Skin of body (tissue), 3 donors: ENCODE measurements at places on chromosomes 7 and 10. TPM values are rescaled to one million over a fixed set of nuclear protein-coding genes. Genes with fewer than 3 reads are reported as not detected.

The FKBP9 gene
- 194 TPM for total RNA-seq

DNA sequence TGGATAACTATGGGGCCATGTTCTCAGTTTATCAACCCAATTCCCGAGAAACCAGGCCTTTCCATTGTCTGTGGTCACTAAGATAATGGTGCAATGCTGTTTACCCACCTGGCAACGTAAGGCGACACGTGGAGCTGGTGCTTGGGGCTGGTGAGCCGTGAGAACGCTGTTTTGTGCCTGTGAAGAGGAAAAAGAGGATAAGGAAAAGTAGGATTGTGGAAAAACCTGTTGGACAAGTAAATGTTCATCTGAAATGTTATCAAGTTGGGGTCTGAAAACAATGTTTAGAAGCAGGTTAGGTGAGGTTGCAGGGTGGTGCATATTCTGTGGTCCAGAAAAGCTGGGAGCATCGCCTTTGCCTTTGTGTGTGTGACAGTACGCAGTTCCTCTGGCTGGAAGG lies 88.5 kb downstream of the PPP1R17 start:
- DNase-seq: no peak

DNA sequence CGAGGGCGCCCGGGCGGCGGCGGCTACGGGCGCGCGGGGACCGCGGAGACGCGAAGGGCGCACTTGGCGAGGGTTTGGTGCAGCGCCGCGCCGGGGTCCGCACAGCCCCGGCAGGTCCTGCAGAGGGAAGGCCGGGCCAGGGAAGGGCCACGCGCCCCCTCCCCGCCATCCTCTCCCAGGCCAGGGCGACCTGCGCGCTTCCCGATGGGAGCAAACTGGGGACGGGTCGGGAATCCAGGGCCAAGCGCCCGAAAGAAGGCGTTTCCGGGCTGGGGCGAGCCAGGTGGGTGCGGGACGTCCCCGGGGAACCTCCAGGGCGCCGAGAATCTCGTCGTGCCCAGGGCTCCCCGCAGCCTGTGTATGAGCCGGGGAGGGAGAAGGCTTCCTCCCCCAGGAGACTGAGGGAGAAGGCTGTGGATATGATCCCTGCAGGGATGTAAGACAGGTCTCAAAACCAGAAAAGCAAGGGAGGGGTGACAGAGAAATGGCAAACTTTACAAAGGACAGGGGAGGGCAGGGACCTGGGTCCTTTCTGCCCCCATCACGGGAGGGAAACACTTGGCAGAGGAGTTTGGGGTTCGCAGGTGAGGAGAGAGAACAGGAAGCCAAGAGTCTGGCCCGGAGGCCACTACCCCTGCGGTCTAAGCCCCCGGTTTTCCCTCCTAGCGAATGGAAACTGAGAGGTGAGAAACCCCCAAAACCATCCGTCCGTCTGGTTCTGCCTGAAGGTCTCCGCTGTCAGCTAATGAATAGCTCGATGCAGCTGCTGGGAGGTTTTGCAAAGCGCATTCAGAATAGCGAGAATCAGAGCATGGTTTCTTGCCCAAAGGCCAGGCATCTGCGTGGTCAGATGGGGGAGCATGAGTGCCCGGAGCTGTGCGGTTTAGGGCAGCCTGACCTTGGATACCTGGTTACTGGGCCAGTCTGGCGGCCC lies 674 bp downstream of the AMZ1 start:
- DNase-seq: no peak

The PRSS2 gene
- not detected for total RNA-seq

The CCDC186 gene
- total RNA-seq: 56.4 TPM

DNA sequence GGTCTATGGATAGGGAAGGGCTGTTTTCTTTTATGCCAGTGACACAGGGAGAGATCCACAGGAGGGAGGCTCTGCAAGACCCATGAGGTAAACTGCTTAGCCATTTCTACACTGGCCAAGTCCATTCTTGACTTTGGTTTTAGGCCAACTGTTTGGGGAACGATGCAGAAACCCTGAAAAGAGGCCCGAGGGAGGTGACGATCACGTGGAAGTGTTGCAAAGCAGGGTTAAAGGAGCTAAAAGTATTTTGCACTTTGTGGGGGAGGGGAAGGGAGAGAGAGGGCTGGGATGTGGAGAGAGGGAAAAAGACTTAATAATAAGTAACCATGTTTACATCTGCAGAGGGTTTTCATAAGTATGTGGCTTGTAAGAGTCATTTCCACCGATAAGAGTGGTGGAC lies 239.7 kb downstream of the EMX2 start:
- no peak for DNase-seq

DNA sequence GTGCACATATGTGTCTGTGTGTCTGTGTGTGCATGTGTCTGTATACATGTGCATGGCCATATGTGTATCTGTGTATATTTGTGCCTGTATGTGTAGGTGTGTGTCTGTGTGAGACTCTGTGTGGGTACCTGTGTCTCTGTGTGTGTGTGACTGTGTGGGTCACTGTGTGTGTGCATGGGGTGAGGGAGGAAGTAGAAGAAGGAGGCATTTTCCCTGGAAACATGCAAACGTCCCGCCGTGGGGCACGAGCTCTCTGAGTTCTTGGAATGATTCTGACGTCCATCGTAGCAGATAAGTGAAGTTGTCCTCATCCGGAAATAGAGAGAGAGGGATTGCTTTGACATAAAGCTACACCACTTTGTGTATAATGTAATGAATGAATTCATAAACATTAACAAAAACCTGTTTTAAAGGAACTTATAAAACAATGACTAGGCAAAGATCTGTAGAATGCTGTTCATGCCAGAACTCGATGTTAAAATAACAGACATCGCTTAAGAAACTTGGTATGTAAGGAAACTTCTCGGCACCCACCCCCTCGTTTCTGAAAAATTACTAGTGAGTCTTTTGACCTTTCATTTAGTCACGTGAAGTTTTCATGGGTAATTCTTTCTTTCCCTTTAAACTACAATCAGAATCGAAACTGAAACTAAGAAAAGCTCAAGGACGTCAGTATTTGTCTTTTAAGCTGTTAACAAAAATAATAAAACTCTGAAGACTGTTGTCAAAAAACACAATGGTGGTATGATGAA lies 43.6 kb upstream of the KLF6 start:
- DNase-seq: peak; percentile 61

- no peak for DNase-seq
Measured at GRCh38 chr7:15620491-15621185, 58.8 kb upstream of the AGMO start.

The PDE6C gene
- total RNA-seq: not detected

The FZD1 gene
- total RNA-seq: 15.9 TPM

DNA sequence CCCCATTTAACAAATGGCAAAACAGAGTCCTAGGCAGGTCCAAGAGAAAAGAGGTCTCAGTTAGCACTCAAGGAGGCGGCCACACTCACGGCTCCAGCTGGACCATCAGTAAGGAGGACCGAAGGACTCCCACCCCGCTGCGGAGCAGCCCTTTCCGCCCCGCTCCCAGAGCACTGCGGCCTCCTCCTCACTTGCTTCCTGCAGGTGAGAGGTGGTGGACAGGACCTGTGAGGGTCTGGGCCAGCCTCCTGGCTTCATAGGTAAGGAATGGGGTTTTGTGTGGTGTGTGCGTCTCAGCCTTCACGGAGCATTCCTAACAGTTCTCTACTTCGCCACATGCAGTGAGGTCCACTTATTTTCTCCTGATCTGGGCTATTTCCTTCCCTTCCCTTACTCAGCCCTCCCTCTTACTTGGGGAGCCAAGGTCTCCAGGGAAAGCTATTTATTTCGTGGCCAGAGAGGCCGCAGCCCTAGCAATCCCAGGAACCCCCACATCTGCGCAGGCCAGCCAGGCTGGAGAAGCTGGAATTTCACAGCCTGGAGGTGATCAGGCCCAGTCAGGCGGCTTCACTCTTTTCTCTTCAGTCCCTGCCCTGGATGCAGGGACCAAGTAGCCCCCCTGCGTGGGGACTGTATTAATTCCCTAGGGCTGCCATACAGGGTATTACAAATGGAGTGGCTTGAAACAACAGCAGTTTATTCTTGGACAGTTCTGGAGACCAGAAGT lies 45.9 kb downstream of the ZNF783 start:
- DNase-seq: no peak

- DNase-seq: no peak
Measured at GRCh38 chr10:131751827-131752775, 148.7 kb upstream of the PPP2R2D start.

The SLC26A3 gene
- not detected for total RNA-seq

The SLC35G1 gene
- 3.2 TPM for total RNA-seq

The SPDYE16 gene
- total RNA-seq: 0.10 TPM

The WIPF3 gene
- 0.59 TPM for total RNA-seq

GRCh38 chr10:82953331-82953730 lies 1078.3 kb downstream of the NRG3 start:
- DNase-seq: no peak

GRCh38 chr7:54664235-54665228 lies 94.5 kb downstream of the SEC61G start:
- no peak for DNase-seq

The IRF5 gene
- total RNA-seq: 4.2 TPM

GRCh38 chr7:89027781-89028180 lies 232.2 kb upstream of the TEX47 start:
- DNase-seq: no peak

GRCh38 chr10:31381766-31382316 lies 62.8 kb downstream of the ZEB1 start:
- DNase-seq: no peak

- DNase-seq: no peak
Measured at GRCh38 chr7:27113991-27114769, 11.7 kb upstream of the HOXA2 start.

- DNase-seq: no peak
Measured at GRCh38 chr7:107446531-107446930, 23.3 kb upstream of the GPR22 start.

- no peak for DNase-seq
Measured at GRCh38 chr10:96794836-96795733, 37.0 kb upstream of the LCOR start.

The AKR1C3 gene
- 2.6 TPM for total RNA-seq

DNA sequence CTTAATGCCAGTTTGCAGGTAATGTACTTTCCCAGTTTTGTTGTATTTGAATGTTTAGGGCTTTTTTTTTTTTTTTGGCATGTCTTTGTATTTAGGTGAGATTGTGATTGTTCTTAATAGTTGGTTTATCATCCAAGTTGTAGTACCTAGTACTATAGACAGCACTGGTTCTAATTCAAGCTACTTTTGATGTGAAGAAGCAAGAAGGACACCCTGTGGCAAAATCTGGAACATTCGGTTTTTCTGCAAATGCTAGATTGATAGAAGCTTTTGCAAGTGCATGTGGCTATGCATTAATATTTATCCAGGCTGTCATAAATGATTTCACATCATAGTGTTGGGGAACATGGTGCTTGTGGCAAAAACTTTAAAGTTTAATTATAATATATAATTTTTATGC lies 248.9 kb downstream of the FOXP2 start:
- DNase-seq: no peak

GRCh38 chr7:38276096-38276877 lies 2.9 kb upstream of the TARP start:
- no peak for DNase-seq

- no peak for DNase-seq
Measured at GRCh38 chr7:2880874-2881533, 36.9 kb upstream of the GNA12 start.

DNA sequence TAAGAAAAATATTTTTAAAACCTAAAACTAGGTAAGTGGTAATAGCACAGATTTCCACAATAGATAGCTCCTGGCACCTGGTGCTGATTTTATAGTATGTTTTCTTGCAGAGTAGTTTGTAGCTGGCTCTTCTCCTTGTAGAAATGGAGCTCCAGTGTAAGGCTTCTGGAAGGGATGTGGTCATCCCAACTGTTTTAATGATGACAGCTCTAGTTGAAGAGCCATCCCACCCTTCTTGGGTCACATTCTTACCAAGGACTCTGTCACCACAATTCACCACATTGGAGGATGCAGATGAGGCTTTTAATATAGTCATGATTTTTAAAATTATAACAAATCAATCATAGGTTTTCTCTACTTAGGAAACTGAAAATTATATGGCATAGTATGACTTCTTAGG lies 31.0 kb downstream of the TES start:
- DNase-seq: no peak

The NRBF2 gene
- 23.6 TPM for total RNA-seq

DNA sequence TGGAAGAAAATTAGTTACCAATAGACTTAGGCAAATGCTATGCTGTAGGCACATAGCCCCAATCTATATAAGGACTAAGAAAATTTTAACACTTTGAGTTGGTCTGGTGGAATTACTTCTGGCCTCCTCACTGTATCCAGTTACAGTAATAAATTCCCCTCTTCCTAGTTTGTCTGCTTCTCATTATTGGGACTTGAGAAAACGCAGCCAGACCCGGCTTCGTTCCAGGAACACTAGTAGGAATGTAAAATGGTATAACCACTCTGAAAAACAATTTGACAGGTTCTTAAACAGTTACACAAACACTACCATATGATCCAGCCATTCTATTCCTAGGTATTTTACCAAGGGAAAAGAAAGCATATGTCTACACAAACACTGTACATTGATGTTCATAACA lies 150.2 kb downstream of the VPS50 start:
- no peak for DNase-seq

- DNase-seq: no peak
Measured at GRCh38 chr10:121818599-121818998, 109.2 kb downstream of the ATE1 start.

The CCL24 gene
- total RNA-seq: 1.2 TPM

DNA sequence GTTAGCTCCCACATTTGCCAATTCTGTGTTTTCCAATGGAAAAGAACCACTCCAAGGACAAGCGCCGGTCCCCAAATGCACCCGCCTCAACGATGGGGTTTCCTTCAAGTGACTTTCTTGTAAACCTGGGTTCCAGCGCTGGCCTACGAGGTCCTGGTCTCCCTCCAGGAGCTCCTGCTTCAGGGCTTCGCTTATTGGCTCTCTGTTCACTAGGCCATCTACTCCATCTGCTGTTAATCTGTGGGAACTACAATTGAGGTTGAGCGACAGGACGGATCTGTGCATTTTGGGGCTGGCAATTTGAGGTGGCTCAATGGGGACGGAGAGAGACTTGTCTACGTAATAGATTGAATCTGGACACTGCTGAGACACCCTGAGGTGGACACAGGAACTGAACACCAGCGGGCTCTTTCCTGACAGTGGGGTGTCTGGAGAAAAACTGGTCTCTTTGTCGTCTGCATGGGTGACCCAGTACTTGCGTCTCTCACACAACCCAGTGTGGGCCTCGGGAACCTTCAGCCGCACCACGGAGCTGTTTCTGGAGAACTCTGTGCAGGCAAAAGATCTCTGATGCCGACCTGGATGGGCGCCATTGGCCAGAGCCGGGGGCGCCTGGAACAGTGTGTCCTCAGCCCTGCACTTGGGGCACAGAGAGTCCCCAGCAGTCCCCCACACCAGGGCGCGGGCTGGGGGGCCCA lies 115.9 kb upstream of the ADAM12 start:
- DNase-seq: peak; percentile 60

- peak; percentile 93 for DNase-seq
Measured at GRCh38 chr7:120996333-120996987, 7.9 kb downstream of the CPED1 start.

DNA sequence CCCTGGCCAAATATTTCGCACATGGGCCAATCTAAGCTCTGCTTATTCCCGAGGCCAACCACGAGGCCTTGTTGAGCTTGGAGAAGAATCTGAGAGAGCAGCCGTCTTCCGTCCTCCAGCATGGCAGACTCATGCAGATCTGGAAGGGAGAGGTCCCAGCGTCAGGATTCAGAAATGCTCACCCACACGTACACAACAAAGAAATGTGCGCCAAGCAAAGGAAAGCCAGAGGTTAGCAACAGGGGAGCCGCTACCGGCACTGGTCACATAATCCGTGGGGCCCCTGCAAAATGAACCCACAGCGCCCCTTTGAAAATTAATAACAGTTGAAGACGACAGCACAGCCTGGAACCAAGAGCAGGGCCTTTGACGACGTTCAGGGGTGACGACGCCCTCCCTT lies 25.4 kb upstream of the PRKAG2 start:
- no peak for DNase-seq

The PNLIPRP3 gene
- total RNA-seq: 5.8 TPM

The TRIL gene
- 21.8 TPM for total RNA-seq
